ENCODE measurements at places on chromosomes 2 and 18. TPM values are rescaled to one million over a fixed set of nuclear protein-coding genes. Genes with fewer than 3 reads are reported as not detected.
A peak's percentile ranks its signal among the peaks of the same experiment; 100 is the strongest.

DNA sequence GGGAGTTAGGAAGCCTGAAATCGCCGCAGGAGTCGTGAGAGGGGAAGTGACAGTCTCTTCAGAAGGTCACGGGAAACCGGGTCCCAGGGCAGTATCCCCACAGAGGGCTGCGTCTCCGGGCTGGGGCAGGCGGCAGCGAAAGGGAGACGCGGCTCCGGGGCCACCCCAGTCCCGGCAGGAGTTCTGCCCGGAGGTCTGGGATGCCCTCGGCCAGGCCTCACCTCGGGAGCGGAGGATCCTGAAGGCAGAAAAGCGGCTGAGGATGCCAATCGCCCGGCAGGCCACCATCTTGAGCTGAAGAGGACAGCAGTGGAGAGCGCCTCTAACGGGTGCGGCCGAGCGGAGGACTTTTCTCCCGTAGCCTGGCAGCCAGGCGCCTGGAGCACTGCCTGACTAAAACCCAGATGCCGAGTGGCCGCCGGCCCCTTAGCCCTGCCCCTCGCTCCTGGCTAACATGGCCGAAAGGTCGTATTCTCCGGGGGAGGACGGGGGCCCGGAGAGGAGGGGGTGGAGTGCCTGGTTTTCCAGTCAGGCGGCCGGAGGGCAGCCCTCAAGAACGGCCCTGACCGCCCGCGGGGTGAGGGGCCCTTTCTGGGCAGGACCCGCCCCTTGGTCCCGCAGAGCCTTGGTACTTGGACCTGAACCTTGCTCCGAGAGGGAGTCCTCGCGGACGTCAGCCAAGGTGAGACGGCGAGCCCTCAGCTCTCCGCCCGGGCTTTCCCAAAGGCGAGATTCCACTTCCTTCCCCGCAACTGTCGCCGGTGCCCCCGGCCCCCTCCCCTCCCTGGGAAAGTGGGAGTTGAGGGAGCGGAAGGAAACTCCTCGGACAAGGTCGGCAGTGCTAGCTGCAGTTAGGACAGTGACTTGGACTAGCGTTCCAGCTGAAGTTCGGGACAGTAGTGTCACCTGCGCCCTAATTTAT is at the start of the genes HADHA and HADHB:
TSS of gene HADHA (minus strand) at position 324 of the 922 bp plus-strand sequence. CDS start at position 288, 36 bp downstream.
TSS of gene HADHB (plus strand) at position 631 of the 922 bp plus-strand sequence. CDS start 9,316 bp downstream, outside the sequence.
- peak; percentile 56 for DNase-seq

DNA sequence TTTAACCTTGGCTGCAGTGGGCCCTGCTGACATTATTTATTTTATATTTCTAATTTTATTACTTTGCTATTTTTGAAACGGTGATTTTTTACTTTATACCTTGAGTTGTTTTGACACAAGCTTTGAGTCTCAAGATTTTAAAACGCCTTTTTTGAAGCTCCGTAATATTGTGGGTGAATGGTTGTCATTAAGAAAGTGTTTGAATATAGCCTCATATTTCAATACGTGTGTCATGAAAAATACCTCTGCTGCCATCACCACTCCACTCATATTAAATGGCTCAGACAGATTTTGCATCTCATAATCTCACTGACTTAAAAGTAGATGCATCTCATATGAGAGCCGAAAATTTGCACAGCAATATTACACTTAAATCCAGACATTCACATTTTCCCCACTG is 106.6 kb downstream of the CTNNA2 start:
- no peak for DNase-seq

FN1 gene
- 5.9 TPM for total RNA-seq

COL6A3 gene
- 0.43 TPM for total RNA-seq

- no peak for DNase-seq
Observed at GRCh38 chr2:35538796-35539195, 816.8 kb upstream of the CRIM1 start.

- DNase-seq = no peak
Observed at GRCh38 chr2:634636-635388, 42.4 kb downstream of the TMEM18 start.

GRCh38 chr2:88190808-88191721 is 20.9 kb downstream of the THNSL2 start:
- no peak for DNase-seq

- DNase-seq = no peak
Observed at GRCh38 chr2:9251154-9252001, 44.8 kb downstream of the ASAP2 start.

DNA sequence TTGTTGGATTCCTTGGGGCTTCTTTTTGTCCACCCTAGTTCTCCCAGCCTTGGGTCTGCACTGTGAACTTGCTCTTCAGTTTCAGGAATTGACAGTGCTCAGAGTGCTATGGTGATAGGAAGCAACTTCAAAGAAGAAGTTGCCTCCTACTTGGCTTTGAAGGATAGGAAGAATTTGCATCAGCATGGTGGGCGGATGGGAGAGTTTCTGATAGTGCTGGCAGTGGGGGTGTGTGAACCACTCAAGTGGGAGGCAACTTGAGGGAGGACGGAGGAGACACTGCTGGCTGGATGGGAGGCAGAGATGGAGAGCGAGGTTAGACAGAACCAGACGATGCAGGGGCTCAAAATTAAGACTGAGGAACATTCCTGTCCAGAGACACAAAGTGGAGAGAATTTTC is 164.4 kb upstream of the SKOR2 start:
- DNase-seq = no peak

GRCh38 chr2:25385910-25386309 is 44.2 kb upstream of the DNMT3A start:
- DNase-seq = no peak

KATNAL2 gene
- total RNA-seq = 2.1 TPM

DNA sequence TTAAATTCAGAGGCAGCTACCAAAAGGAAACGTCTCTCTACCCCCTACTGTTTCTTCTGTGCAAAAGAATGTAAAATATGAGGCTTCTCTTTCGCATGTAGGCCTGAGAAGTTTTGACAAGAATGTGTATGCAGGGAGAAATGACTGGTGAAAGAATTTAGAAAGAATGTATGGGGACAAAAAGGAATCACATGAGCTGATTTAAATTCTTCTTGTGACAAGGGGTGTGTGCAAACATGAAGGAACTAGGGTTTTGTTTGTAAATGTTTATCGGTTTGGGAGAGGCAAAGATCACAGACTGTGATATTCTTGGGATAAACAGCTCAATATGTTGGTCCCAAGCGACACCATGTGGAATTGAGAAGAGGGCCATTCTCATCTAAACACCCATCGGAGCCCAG is 345.2 kb upstream of the VRK2 start:
- DNase-seq = no peak

DNA sequence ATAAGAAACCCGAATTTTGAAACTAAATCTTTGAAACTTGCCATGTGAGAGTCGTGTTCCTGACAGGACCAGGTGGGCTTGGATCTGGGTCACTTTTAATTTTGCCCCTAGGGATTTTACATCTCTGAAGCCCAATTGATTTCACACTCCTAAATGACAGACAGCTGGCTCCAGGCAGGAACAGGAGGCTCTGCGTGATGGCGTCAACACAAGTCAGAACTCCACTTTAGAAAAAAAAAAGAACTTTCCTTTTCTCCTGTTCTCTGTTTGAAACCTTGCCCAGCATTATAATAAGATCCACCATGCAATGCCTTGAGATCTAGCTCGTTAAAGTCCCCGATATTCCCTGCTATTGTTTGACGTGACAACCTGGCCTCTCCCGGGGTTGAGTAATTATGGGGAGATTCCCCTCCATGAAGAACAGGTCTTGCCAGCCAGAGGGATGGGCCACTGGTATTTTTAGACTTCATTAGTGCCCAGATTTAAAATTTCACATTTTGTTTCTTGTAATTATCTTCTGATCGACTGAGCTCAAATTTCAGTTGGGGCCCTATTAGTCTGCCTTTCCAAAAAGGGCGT is 260.3 kb downstream of the KLHL29 start:
- DNase-seq = no peak

DNA sequence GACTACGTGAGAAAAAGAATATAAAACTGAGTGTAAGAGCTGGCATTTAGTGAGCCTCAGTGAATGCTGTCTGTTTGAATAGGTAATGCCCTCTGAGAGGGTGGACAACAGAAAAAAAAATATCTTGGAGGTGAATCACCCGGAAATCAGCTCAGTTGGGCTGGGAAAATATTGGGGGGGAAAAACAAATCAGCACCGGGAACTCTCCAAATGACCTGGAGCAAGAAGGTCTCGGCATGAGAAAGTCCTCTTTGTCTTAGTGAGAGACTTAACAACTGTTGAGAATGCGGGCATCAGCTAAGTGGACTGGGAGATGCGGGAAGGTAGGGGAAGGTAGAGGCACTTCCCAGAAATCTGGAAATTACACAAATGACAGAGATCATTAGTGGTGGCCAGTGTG is 109.4 kb upstream of the POU3F3 start:
- DNase-seq = no peak

ASNSD1 gene
- total RNA-seq = 43.2 TPM

DNA sequence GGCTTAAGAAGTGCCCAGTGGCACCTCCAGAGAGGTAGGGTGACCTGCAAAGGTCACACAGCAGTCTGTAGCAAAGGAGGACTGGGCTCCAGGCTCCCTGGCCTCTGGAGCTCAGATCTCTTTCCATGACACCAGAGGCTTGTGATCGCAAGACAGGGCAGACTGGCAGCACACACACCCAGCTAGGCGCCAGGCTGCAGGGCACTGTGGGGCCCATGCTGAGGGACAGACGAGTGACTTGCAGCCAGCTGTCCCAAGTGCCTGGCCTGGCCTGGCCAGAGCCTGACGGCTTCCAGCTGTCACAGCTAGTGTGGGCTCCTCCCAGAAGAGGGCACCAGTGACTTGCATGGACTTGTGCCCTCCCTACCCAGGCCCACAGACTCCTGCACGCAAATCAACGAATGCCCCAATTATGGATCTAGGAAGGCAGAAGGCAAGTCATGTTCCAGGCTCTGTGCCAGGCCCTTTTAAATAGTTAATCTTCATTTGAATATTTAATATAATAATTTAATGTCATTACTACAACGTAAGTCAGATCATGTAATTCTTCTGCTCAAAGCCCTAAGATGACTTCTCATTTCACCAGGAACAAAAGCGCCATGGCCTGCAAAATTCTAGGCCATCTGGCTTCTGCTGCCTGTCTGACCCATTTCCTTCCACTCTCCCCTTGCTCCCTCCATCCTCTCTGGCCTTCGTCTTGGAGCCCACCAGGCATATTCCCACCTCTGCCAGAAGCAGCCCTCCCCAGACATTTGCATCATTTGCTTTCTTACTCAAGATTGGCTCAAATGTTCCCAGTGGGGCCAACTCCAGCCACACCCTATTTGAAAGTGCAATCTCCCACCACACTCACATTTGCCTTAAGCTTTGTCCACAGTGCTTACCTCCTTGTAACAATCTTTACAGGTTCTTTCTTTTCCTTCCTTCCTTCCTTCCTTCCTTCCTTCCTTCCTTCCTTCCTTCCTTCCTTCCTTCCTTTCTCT is 3.7 kb upstream of the SPEG start:
- DNase-seq = no peak

CCDC148 gene
- not detected for total RNA-seq

DNA sequence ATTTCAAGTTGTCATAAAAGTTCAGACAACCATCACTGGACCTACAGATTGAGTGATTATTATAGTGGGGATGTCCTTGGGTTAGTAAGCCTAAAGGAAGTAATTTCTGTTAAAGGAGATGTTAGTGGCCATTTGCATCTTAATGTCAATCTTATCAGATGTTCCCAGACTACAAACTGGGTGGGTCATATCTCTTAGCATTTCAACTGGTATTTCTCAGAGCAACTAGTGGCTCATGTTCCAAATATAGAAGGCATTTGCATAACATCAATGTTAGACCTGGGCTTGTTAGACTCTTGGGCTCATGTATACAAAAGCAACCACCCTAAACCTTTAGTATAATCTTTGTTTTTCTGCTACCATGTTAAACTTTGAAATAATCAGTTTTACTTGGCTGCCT is 17.9 kb downstream of the PLEKHA3 start:
- no peak for DNase-seq

WNT6 gene
- total RNA-seq = not detected

DNA sequence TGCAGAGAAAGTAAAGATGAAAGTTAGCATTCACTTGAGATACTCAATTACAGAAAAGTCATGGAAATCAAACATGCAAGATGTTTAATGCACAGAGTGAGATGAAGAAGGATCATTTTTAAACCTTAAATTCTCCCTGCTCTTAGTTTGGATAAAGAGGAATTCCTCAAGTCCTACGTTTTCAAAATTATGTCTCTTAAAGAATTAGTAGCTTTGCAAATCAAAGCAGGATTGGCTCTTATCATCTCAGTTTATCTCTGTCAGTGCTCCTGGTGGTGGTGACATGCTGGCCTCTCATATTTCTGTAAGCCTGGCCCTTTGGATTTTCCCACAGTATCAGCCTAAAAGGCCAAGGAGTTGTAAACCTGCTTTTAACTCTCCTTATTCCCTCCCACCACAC is 242.2 kb downstream of the NRXN1 start:
- no peak for DNase-seq

DNA sequence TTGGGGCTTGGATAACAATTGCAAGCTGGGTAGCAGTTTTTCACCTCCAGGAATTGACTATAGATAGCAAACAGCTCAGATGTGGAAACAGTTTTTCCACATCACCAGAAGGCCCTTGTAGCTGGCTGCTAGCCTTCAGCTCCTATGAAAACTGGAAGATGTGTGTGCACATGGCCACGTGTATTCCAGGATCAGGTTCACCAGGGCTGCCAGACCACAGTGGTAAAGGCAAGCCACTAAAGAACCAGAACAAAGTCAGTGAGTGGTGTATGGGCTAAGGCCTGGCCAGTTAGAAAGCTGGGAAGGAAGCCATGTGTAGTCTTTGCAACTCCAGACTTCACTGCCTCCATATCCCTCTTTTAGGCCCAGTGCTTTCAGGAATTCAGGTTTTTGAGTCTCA is 12.9 kb downstream of the LRRTM1 start:
- no peak for DNase-seq

GRCh38 chr18:49646873-49647272 is 85.0 kb downstream of the LIPG start:
- no peak for DNase-seq

G6PC2 gene
- not detected for total RNA-seq

GRCh38 chr2:60834270-60834717 is 47.1 kb upstream of the REL start:
- DNase-seq = peak; percentile 63

CCDC195 gene
- total RNA-seq = not detected

SERPINB5 gene
- not detected for total RNA-seq

GRCh38 chr2:137706786-137707613 is 257.3 kb upstream of the HNMT start:
- DNase-seq = no peak

USP40 gene
- total RNA-seq = 20.3 TPM

DCDC2C gene
- total RNA-seq = not detected

DNA sequence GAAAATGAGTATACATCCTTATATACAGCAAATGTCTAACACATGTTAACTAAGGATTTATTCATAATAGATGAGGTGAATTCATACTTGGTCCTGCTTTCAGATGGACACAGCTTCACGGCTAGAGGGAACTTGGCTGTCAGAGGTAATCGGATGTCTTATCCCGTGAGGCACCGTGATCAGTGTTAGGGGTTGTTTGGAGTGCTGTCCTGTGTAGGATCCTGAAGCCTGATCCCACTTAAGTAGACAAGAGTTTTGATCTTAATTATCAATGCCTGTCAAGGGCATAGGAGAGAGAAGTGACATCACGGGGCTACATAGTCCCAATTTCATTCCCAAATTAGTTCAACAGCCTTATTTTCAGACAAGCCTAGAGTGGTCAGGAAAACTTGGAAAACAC is 204.6 kb downstream of the RNF144A start:
- DNase-seq = no peak

- no peak for DNase-seq
Observed at GRCh38 chr2:236193026-236193425, 24.8 kb upstream of the GBX2 start.
